ENCODE measurements at places on chromosomes 3 and 15. TPM values are rescaled to one million over a fixed set of nuclear protein-coding genes. Genes with fewer than 3 reads are reported as not detected.

- no peak for DNase-seq
These were observed 6.2 kb upstream of the TIPARP start for GRCh38 chr3:156668073-156668763.

DNA sequence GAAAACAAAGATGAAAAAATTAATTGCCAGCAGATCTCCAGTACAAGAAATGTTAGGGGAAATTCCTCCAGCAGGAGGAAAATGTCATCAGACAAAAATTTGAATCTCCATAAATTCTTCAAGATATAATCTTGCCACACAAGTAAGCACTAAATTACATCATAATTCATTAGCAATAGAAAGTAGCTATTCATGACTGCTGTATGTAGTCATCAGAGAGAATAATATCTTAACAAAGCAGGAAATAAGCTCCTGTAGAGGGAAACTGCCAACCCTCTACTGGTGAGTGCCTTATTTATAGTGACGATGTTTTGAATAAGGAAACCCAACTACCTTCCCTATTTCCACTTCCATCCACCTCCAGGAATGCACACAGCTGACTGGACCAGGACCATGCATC, 15.8 kb upstream of the SLC27A2 start:
- DNase-seq, result no peak

- no peak for DNase-seq
These were observed 82.6 kb upstream of the TJP1 start for GRCh38 chr15:29904757-29905417.

GRCh38 chr3:31041161-31041978, 146.9 kb upstream of the GADL1 start:
- no peak for DNase-seq

MNS1 gene
- 6.2 TPM for total RNA-seq

KNG1 gene
- total RNA-seq, result not detected

GOLGA6D gene
- not detected for total RNA-seq

ADGRG7 gene
- not detected for total RNA-seq

FILIP1L gene
- total RNA-seq, result 0.09 TPM
